ENCODE measurements at places on chromosomes 11 and 22.
A peak's percentile ranks its signal among the peaks of the same experiment; 100 is the strongest.

GRCh38 chr11:12897390-12897789 lies 111.7 kb upstream of the RASSF10 start:
- DNase-seq = no peak

DNA sequence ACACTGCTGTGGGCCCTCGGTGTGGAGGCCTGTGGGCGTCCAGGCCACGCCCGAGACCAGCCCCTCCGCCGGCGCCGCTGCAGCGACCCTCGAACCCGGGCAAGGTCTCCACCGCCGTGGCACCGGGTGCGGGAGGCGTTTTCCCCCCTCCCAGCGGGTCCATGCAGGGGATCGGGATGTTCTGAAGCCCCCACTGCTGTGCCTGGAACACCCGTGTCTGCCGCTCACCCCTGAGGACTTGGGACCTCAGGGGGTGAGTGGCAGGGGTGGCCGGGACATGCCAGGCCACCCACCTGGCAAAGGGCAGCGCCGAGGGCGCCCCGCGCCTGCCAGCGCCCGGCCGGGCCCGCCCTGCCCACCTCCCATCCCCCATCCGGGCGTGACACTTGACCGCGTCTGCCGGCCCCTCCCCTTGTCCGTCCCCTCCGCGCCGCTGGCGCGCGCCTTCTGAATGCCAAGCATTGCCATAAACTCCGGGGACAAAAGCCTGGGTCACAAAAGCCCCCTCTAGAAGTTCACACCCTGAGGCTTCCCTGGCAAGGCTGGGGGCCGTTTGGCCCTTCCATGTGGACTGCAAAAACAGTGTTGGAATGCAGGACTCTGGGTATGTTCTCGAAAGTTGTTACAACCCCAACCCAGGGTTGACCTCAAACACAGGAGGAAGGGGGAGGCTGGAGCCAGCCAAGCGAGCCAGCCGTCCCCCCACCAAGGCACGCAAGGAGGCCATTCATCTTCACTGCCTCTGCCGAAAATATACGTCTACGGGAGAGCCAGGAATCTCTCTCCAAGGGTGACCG lies 819 bp upstream of the KCNQ1OT1 start:
- peak; percentile 15 for DNase-seq

GRCh38 chr11:64364911-64365310 lies 5.9 kb downstream of the RPS6KA4 start:
- DNase-seq = no peak

DNA sequence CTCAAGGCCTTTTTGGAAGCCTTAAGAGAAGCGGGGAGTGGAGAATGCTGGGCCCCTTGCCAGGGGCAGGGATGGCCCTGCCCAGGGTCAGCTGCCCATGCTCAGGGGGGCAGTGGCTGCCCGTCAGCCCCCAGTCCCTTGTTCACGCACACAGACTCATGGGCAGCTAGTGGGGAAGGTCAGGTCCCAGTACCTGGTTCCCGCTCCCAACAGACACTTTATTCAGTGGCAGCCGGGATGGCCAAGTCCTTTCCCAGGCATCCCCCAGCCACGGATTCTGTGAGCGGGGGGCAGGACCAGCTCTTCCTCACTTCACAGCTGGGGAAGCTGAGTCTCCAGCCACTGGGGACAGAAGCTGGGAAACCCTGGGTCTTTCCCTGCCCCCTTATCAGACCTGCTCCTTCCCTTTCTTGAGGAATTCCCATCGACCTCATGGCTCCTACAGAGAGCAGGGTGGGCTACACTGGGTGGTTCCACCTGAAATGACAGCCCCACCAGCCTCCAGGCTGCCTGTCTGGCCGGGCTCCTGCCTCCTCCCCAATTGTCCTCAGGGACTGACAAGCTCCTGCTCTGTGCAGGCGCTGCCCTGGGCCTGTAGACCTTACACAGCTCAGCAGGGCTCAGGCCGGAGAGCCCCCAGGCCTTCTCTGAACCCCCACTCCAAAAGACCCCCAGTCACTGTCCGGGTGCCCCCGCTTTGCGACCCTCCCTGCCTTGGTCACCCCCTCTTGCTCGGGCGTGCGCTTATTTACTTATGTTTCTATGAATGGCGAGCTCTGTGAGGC lies 61.0 kb upstream of the FGF3 start:
- DNase-seq = no peak

DNA sequence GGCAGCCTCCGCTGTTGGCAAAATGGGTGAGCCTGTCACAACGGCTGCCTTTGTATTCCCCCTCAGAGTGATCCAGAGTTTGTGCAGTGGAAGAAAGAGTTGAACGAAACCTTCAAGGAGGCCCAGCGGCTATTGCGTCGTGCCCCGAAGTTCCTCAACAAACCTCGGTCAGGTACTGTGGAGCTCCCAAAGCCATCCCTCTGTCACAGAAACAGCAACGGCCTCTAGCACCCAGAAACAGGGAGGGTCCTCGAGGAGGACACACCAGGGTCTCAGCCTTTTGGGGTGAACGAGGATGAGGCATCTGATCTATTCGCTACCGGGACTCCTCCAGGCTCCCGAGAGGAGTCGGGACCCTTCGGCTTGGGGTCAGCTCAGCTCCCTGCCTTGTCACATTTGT lies 19.8 kb upstream of the MYO18B start:
- DNase-seq = no peak

- no peak for DNase-seq
These were observed 53.2 kb downstream of the NAT10 start for GRCh38 chr11:34158661-34159060.

GRCh38 chr11:112004389-112004788 lies 20.8 kb upstream of the DLAT start:
- no peak for DNase-seq

All from CD4-positive, alpha-beta T cell treated with Interleukin-15 for 1 hour (primary cell).